ENCODE measurements at places on chromosomes 7 and 10.

DNA sequence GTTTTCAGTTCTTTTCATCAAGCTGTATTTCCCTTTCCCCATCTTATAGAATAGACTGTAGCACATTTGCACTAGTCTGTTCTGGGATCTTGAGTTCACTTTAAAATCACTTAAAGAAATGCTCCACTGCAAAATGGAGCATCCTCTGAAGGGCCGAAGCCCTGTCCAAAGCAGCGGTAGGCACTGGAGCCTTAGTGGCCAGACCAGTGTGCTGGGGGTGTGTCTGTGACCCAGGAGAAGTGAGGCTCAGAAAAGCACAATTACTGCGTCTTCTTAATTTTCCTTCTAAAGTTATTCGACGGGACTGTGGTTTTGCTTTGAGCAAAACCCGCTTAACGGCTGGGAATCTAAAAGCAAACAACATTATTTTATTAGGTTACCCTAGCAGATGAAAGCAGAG, 205.7 kb downstream of the SLC25A13 start:
- no peak for DNase-seq

- no peak for DNase-seq
Measured at GRCh38 chr10:111348076-111348475, 271.2 kb downstream of the ADRA2A start.

GRCh38 chr7:30135301-30136116, 723 bp downstream of the MTURN start:
- peak; percentile 66 for DNase-seq

GRCh38 chr10:7306147-7306546, 104.7 kb downstream of the SFMBT2 start:
- DNase-seq = no peak

GRCh38 chr10:50634479-50634878, 10.7 kb upstream of the SGMS1 start:
- no peak for DNase-seq

DNA sequence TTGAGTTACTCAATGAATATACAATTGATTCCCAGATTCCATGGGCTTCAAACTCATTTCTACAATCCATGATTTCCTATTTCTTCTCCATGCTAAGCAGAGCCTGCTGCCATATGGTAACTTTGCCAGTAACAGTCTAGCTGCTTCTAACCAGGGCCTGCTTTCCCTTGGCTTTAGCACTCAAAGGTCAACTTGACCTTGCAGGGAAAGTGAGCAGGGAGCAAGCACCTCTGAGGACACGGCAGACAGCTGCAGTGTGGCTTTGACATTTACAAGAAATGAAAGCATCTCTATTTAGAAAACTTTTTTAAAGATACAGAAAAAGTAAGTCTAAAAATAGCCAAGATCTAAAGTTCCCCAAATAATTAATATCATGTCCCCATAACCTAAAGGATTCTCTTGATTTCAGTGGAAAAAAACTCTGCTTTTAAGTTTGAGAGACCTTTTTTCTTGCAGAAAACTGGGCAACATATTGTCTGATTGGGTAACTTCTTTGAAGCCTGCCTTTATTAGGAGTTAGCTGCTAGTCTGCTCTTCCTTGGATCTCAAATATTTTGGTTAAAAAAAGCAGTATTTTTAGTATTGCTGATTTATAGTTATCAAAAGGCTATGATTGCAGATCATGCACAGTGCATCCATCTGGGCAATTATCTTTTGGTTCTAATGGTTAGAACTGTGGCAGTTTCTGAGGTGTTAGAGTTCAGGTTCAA, 257.9 kb downstream of the AHR start:
- DNase-seq = no peak

DNA sequence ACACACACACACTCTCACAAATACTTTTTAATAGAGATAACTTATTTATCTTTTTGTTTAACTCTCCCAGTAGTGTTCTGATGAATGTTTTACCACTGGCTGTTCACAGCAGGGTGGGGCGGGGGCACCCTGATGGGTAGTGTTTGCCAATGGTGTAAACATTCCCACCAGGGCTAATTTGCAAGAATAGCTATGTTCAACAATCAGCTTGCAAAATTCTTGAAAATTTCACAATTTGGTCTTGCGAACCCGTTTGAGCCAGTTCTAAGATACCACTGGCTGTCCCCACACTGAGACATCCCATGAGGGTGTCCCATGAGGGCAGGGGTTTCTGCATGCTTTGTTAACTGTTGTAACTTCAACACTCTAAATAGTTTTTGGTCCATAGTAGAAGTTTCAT, 348.5 kb downstream of the CXCL12 start:
- no peak for DNase-seq

Measured in CD4-positive, alpha-beta T cell treated with Interleukin-4 for 1 hour (primary cell).